CD4-positive, alpha-beta T cell treated with Interleukin-21 for 1 hour (primary cell): ENCODE measurements at places on chromosomes 6 and 20.

- DNase-seq = no peak
These were observed 36.7 kb upstream of the CHD6 start for GRCh38 chr20:41654884-41655283.

GRCh38 chr6:26149240-26149639 is 62.0 kb downstream of the HFE start:
- DNase-seq = no peak

DNA sequence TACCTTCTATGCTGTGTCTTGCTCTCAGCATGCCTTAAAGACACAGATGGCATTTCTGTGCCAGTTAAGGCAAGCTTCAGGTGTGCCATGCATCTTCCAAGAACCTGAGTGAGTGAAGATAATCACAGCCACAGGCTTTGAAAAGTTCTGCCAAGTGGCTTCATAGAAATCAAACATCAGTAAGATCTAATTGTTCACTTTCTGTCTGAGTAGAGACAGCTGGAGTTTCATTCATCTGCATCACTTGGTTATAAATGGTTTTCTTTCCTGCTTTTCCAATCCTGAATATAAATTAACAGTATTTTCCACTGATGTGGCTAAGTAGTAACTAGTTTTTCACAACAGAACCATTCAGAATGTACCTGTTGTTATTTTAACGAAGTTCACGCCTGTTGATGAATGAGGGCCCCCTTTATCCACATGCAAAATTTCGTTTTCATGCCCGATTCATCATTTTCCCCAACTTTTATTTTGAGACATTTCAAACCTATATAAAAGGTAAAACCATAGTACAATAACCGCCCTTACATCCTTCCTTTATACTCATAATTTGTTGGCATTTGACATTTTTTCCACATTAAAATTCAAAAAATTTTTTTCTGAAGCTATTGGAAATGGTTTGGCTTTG is 38.6 kb upstream of the KCNG1 start:
- no peak for DNase-seq

DNA sequence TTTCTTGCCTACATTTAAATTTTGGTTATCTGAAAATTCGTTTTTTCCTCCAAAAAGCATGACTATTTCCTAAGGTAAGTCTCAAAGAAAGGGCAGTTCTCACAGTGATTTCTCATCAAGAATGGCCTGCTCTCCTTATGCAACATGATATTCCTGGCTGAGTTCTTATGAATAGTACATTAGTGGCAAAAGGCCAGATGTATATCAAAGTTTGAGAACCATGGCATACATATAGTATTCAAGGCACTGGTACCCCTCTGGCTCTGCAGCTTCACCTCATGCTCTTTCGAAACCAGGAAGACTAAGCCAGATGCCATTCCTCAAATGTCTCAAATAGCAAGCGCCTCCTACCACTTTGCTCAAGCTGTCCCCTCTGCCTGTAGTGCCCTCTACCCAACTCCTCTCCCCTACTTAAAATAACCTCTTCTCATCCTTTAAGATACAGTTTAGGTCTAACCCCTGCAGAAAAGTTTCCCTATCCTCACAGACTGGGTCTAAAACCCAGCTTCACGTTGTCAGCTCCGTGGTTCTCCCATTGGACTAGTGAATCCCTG is 280.3 kb downstream of the HACE1 start:
- DNase-seq = no peak
